Hair follicle dermal papilla cell (primary cell): ENCODE measurements at places on chromosomes 7 and 10. TPM values are rescaled to one million over a fixed set of nuclear protein-coding genes. Genes with fewer than 3 reads are reported as not detected.

The ZNF33B gene
- 7.7 and 13.3 TPM in 2 replicates for total RNA-seq

The CALN1 gene
- not detected in 2 replicates for total RNA-seq

The NODAL gene
- total RNA-seq = not detected in 2 replicates

The LLCFC1 gene
- not detected in 2 replicates for total RNA-seq

The CYCS gene
- total RNA-seq = 20.9 and 21.9 TPM in 2 replicates

The EVX1 gene
- not detected in 2 replicates for total RNA-seq

The EN2 gene
- not detected in 2 replicates for total RNA-seq

The NCF1 gene
- total RNA-seq = not detected in 2 replicates

The C10orf71 gene
- not detected in 2 replicates for total RNA-seq

The ELN gene
- 36.6 and 38.0 TPM in 2 replicates for total RNA-seq

The KAZALD1 gene
- 9.1 and 9.7 TPM in 2 replicates for total RNA-seq

The GIMAP8 gene
- not detected in 2 replicates for total RNA-seq

The ANKRD61 gene
- total RNA-seq = 0.16 TPM in 1 of 2 replicates, not detected in the other

The HGF gene
- 1.8 and 4.5 TPM in 2 replicates for total RNA-seq

The SUGCT gene
- 10.0 and 14.1 TPM in 2 replicates for total RNA-seq

The C10orf90 gene
- 0.12 TPM in 1 of 2 replicates, not detected in the other for total RNA-seq

The GIMAP4 gene
- total RNA-seq = not detected in 2 replicates

The TMEM236 gene
- total RNA-seq = 0.16 TPM in 1 of 2 replicates, not detected in the other

The CNPY1 gene
- total RNA-seq = not detected in 2 replicates

The UPK3BL2 gene
- 4.2 and 5.6 TPM in 2 replicates for total RNA-seq

The DNAJC2 gene
- 13.1 and 15.7 TPM in 2 replicates for total RNA-seq
